G401 (cell line): ENCODE measurements at places on chromosomes 12 and 14. TPM values are rescaled to one million over a fixed set of nuclear protein-coding genes. Genes with fewer than 3 reads are reported as not detected.

The RFX4 gene
- total RNA-seq = not detected in 2 replicates

The OR11H7 gene
- not detected in 2 replicates for total RNA-seq

The CHGA gene
- 0.24 TPM in 1 of 2 replicates, not detected in the other for total RNA-seq

The SOAT2 gene
- total RNA-seq = not detected in 2 replicates

The CNPY2 gene
- total RNA-seq = 153 and 218 TPM in 2 replicates

The KCNH3 gene
- total RNA-seq = 1.7 TPM in 2 replicates

The RTL1 gene
- not detected in 2 replicates for total RNA-seq

The KIF5A gene
- not detected in 2 replicates for total RNA-seq

The RNU7-1 gene
- not detected in 2 replicates for total RNA-seq

The NTS gene
- total RNA-seq = 23.9 and 27.4 TPM in 2 replicates

The RNASE3 gene
- total RNA-seq = not detected in 2 replicates

The KLRC3 gene
- total RNA-seq = not detected in 2 replicates

The WIF1 gene
- total RNA-seq = 25.7 and 29.6 TPM in 2 replicates

The PRKCH gene
- total RNA-seq = not detected in 2 replicates

The EFS gene
- total RNA-seq = not detected in 2 replicates

The GARIN6 gene
- total RNA-seq = not detected in 2 replicates

The TBX3 gene
- total RNA-seq = not detected in 2 replicates

The NAV3 gene
- total RNA-seq = not detected in 2 replicates

The CSRP2 gene
- 46.2 and 57.5 TPM in 2 replicates for total RNA-seq

The SYCP3 gene
- not detected in 2 replicates for total RNA-seq

The INHBC gene
- not detected in 2 replicates for total RNA-seq

The PTGER2 gene
- 0.10 and 0.43 TPM in 2 replicates for total RNA-seq
